ENCODE measurements at places on chromosomes 3 and 15.

DNA sequence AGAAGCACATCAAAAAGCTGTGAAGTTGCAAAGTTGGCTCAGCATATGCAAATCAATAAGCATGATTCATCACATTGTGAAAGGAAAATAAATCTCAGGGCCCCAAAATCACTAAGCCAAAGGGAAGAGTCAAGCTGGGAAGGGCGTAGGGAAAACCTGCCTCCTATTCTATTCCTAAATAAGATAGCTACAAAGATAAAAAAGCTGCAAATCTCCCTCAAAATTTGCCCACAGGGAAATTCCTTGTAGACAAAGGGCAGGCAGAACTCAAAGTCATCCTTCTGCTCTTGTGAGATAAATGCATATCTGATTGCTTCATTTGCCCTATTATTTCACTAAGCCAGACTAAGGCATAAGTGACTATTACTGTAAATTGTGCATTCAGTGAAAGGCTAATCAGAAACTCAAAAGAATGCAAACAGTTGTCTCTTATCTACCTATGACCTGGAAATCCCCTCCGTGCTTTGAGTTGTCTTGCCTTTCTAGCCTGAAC lies 30.5 kb upstream of the CCNL1 start:
- no peak for DNase-seq
- no peaks in the 10 kb centered on the region for H3K4me1 ChIP-seq
- no peak overlapping the region for H3K4me3 ChIP-seq
- H3K36me3 ChIP-seq, result peaks cover 7% of the 10 kb centered on the region
- no peak overlapping the region for H3K27ac ChIP-seq

DNA sequence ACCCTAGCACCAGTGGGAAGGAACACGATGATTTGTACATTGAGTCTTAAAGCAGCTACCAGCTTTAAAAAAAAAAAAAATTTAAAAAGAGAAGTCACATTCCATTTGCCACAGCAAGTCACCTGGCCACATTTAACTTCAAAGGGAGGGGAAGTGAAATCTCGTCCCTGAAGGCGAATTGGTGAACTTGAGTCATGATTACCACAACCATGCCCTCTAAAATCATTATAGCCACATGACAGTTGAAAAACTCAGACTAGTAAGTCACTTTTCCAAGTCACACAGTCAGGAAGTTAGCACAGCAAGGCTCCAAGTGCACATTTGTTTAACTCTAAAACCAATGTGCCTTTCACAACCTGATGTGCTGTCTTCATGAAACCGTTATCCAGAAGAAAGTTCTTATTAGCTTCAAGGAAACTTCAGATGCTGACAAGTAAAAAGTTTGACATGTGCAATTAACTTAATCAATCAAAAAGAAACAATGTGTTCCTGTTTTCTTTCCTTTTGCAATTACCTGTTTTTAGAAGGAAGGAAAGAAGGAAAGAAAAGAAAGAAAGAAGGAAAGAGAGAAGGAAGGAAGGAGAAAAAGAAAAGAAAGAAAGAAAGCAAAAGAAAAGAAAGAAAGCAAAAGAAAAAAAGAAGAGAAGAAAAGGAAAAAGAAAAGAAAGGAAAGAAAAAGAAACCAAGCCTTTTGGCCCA lies 8.3 kb upstream of the THSD4 start:
- no peak overlapping the region for H3K27ac ChIP-seq
- H3K4me1 ChIP-seq, result no peaks in the 10 kb centered on the region
- no peak for DNase-seq
- no peaks in the 10 kb centered on the region for H3K27me3 ChIP-seq
- no peak overlapping the region for H3K4me3 ChIP-seq
- H3K36me3 ChIP-seq, result no peaks in the 10 kb centered on the region

DNA sequence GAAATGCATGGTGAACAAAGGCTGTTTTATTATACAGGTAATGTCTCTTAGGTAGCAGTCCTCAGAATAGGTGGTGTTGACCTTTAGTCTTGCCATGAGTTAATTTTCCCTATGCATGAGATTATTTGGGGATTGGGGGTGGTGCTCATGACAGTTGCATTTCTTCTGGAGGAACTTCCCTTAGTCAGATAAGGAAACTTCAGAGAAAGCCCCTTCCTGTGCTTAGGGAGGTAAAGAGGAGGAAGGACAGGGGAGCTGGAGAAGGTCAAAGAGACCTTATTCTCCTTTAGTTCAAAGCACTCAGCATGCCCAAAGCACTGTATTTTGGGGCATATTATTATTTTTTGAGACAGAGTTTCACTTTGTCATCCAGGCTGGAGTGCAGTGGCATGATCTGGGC lies 47.7 kb downstream of the ZBTB11 start:
- DNase-seq, result no peak
- H3K4me1 ChIP-seq, result no peaks in the 10 kb centered on the region

- no peak for DNase-seq
- no peaks in the 10 kb centered on the region for H3K4me1 ChIP-seq
- no peak overlapping the region for H3K4me3 ChIP-seq
These were observed 62.1 kb downstream of the PRICKLE2 start for GRCh38 chr3:64163019-64163754.

DNA sequence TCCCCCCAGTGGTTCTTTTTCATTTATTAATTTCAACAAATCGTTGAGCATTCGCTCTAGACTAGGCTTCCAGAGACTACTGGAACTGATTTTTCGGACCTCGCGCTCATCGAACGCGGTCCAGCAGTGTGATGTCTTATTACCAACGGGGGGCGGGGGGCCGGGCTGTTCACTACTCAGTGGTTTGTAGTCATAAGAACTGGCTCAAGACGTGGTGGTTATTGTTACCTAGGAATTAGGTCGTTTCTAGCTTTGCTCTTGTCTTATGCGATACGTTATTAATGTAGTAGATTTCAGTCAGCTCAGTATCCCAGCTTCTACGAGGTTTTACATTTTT lies 858 bp downstream of the RBM5 start:
- H3K27ac ChIP-seq, result peak overlapping the region; percentile 97
- no peaks in the 10 kb centered on the region for H3K27me3 ChIP-seq
- DNase-seq, result peak; percentile 57
- peak overlapping the region; percentile 95 for H3K4me3 ChIP-seq
- H3K4me1 ChIP-seq, result peaks cover 9% of the 10 kb centered on the region

DNA sequence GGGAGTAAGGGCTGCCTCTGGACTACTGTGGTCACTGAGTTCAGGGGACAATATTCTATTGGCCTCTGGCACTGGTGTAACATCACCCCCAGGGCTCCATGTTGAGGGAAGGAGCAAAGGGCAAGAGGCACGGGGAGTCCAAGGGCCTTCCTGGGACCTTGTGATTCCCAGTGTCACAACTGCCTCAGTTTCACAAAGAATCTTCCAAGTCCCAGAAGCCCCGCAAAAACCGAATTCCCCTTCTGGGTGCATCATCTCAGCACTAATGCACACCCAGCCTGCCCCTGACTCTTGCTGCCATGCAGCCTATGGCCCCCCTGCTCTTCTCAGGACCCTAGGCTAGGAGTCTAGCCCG lies 5.5 kb downstream of the AMOTL2 start:
- peak overlapping the region; percentile 41 for H3K27ac ChIP-seq
- peaks cover 86% of the 10 kb centered on the region for H3K36me3 ChIP-seq
- no peak overlapping the region for H3K4me3 ChIP-seq

DNA sequence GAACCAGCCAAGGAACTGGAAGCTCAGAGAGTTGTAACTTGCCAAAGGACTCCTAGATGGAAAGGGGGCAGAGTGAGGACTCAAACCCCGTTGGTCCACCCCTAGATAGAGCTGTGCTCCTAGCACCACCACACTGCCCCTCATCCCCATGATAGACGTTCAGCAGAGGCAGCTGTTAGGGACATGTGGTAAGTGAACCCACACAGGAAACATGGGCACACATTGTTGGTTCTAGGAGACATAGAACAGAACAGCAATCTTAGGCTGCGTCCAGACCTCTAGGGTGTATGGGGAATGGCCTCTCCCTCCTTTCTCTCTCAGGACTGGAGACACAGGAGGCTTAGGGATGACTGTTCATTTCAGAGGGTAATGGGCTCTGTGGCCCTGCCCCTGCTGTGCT lies 102.7 kb downstream of the ANP32A start:
- H3K4me3 ChIP-seq, result no peak overlapping the region
- H3K36me3 ChIP-seq, result no peaks in the 10 kb centered on the region
- no peaks in the 10 kb centered on the region for H3K4me1 ChIP-seq
- H3K27me3 ChIP-seq, result peaks cover 6% of the 10 kb centered on the region
- DNase-seq, result no peak

DNA sequence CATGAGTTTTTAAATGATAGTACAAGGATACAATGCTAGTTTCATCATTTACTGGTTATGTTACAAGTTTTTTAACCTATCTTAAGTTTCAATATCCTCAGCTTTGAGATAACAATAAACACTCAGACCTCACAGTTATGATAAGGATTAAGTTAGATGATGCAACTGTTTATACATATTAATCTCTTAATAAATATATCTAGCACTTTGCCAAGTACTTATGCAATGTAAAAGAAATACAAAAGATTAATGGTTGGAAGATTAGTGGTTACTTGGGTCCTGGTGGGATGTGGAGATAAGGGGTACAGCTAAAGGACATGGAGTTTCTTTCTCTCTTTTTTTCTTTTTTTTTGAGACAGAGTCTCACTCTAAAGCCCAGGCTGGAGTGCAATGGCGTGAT lies 12.0 kb downstream of the SPPL2A start:
- no peak overlapping the region for H3K4me3 ChIP-seq
- no peak for DNase-seq
- H3K27me3 ChIP-seq, result no peaks in the 10 kb centered on the region

DNA sequence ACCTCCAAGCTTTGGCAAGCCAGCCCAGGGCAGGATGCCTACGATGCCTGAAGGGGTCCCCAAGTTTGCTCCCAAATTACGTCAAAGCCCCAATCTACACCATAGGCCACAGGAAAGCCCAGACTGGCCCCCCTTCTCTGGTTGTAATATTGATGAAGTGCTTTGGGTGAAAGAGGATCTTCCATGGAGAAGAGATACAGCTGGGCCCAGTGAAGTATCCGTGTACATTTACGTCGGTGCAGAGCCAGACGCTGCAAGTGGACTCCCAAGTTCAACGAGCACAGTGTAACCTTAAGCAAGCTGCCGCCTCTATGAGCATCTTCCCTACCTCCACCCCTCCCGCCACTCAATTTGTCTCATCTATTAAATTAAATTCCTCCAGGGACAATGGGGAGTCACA lies 100.1 kb upstream of the TPM1 start:
- H3K4me3 ChIP-seq, result no peak overlapping the region
- no peaks in the 10 kb centered on the region for H3K36me3 ChIP-seq
- no peaks in the 10 kb centered on the region for H3K27me3 ChIP-seq
- no peak for DNase-seq
- no peak overlapping the region for H3K27ac ChIP-seq

- no peaks in the 10 kb centered on the region for H3K36me3 ChIP-seq
- no peak overlapping the region for H3K27ac ChIP-seq
- H3K4me3 ChIP-seq, result no peak overlapping the region
- DNase-seq, result peak; percentile 71
These were observed 44.7 kb downstream of the GTPBP8 start for GRCh38 chr3:113035387-113035982.

DNA sequence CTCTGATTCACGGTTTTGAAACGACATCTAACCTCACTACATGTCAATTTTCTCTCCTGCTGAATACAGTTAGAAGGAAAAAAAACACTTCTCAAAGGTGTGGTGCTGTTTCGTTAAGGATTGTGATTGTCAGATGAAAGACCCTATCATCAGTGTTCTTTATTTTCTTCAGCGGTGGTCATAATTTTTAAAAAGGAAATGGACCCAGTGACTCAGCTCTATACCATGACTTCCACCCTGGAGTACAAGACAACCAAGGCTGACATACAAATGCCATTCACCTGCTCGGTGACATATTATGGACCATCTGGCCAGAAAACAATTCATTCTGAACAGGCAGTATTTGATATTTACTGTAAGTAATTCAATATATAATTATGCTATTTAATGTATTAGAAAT lies 167.8 kb downstream of the ALCAM start:
- H3K36me3 ChIP-seq, result peaks cover 2% of the 10 kb centered on the region
- no peaks in the 10 kb centered on the region for H3K4me1 ChIP-seq
- no peak overlapping the region for H3K4me3 ChIP-seq

GRCh38 chr15:94844538-94845389 lies 613.4 kb downstream of the MCTP2 start:
- H3K4me1 ChIP-seq, result peaks cover 3% of the 10 kb centered on the region
- peak; percentile 94 for DNase-seq

Data from small intestine (tissue), 16 donors.